Breast epithelium (tissue), 4 donors: ENCODE measurements at places on chromosomes 11 and 22.

DNA sequence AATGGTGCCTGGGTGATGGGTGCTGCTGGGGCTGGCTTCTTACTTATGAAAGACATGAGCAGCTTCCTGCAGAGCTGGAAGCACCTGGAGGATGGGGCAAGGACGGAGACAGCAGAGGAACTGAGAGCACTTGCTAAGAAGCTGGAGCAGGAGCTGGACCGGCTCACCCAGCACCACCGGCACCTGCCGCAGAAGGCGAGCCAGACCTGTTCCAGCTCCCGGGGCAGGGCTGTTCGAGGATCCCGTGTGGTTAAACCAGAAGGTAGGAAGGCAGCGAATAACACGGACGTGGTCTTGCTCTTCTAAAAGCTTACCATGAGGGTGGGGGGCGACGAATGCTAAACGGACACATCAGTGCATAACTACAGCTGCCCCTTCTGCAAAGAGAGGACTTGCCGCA lies 9.3 kb downstream of the APOL5 start:
- no peak for DNase-seq

GRCh38 chr11:17687946-17688670 lies 31.3 kb upstream of the MYOD1 start:
- DNase-seq: no peak

GRCh38 chr22:46150034-46150654 lies at the start of gene PPARA:
Gene PPARA (plus strand): TSS chr22:46150526. CDS start chr22:46198384, 47,858 bp downstream.
- peak; percentile 78 for DNase-seq

GRCh38 chr11:1205987-1206331 lies 16.9 kb upstream of the MUC5B start:
- peak; percentile 40 for DNase-seq

DNA sequence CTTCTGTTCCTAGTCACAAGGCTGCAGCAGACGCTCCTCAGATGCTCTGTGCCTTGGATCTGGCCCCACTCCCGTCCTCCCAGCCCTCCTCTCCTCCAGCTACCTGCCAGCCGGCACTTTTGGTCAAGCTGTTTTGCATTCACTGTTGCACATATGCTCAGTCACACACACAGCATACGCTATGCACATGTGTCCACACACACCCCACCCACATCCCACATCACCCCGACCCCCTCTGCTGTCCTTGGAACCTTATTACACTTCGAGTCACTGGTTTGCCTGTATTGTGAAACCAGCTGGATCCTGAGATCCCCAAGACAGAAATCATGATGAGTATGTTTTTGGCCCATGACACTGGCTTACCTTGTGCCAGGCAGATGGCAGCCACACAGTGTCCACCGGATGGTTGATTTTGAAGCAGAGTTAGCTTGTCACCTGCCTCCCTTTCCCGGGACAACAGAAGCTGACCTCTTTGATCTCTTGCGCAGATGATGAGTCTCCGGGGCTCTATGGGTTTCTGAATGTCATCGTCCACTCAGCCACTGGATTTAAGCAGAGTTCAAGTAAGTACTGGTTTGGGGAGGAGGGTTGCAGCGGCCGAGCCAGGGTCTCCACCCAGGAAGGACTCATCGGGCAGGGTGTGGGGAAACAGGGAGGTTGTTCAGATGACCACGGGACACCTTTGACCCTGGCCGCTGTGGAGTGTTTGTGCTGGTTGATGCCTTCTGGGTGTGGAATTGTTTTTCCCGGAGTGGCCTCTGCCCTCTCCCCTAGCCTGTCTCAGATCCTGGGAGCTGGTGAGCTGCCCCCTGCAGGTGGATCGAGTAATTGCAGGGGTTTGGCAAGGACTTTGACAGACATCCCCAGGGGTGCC lies 109.8 kb downstream of the BCR start:
- no peak for DNase-seq

- no peak for DNase-seq
Measured at GRCh38 chr11:64413417-64413816, 54.5 kb downstream of the RPS6KA4 start.

DNA sequence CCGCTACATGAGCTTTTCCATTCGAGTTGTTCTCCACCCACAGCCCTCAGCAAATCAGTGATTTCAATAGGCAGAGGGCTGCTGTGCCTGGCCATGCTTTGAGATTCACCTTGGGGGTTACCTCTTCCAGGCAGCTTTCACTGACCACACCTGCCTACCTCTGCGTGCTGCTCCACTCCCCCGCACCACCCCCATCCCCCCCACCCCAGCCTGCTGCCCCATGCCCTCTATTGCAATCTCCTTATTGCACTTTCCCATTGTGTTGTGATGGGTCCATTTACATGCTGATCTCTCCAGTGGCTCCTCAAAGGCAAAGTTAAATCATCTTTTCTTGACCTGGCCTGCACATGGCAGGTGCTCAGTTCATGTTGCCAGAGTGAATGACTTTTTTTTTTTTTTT lies 18.0 kb upstream of the POLA2 start:
- DNase-seq: no peak

GRCh38 chr11:117691516-117691915 lies 105.5 kb downstream of the DSCAML1 start:
- DNase-seq: no peak

DNA sequence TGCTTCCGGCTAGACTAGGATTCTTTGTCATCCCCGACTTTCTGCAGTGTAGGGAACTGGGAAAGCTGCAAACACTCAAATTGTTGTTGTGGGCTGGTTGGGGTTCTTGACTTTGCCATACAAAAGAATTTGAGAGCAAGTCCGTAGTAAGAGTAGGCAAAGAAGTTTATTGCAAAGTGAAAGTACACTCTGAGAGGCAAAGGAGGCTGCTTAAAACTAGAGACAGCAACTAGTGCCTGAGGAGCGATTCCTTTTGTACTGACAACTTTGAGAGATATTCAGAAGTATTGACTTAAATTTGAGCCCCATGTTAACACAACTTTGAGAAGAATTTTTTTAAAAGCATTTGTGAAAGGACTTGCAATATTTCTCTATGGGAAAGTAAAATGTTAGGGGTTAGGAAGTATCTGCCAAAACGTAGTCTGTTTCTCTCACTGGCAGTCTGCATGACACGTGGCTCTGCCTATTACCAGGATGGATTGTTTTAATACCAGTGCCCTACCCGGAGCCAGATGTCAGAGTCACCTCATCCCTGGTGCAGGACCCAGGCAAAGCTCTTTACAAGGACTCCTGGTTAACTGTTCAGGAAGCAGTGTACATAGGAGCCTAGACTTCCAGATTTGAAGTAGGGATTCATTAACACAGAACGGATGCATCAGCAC lies 85.0 kb upstream of the CLPB start:
- no peak for DNase-seq

GRCh38 chr11:65279741-65280440 lies 18.1 kb downstream of the POLA2 start:
- DNase-seq: no peak

DNA sequence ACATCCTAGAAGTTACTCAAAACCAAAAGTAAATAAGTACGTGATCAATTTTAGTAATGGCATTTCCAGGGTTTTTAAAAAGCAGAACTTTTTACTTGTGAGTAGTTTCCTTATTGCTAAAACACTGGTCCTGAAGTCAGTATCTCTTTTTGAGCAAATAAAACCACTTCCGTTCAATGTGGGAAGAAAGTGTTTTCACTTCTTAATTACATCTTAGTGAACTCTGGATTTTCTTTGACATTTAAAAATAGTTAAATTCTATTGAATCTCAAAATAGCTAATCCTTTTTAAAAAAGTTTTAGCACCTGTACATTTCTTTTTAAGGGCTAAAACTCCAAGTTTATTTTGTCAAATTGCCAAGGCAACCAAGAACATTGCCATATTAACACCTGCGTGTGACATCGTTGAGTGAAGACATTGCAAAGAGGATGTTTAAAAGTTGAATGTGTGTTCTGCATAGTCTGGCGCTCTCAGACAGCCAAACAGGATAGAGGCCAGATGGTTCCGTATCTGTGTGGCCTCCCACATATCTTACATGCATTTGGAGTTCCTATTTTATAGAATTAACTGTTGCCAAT lies 17.2 kb upstream of the OR5B21 start:
- DNase-seq: no peak

DNA sequence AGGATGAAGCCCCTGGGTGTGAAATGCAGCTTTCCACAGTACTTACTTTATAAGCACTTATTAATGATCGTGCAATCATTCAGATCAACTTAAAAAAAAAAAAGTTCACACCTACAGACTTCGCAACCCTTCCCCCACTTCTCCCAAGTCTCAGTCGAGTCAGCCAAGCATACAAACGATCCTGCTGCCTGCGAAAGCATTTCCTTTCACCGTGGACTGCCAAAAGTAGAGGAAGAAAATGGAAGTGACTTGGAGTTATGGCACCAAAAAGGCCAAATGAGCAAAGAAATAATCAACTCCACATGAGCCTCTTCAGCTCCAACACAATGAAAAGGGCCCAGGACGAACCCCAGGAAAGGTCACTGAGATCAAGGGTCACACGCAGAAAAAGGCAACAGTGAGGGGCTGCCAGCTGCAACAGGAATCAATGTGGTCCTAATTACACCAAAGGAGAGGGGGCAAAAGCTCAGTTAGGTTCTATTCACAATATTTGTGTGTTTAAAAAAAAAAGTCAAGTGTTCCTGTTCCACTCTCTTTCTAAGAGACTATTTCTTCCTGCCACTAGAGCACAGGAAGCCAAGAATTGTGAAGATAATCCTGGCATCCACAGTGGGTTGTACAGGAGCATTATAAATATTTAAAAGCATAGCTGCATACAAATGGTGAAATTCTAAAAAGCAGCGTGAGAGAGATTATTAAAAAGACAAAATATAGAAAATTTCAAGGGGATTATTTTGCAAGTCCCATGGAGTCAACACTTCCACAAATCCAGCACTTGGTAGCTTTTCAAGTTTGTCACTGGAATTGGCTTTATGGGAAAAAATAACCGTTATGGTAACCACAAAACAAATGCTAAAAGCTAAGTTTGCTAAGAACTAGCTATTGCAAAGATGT lies 28.4 kb downstream of the CDON start:
- DNase-seq: no peak

DNA sequence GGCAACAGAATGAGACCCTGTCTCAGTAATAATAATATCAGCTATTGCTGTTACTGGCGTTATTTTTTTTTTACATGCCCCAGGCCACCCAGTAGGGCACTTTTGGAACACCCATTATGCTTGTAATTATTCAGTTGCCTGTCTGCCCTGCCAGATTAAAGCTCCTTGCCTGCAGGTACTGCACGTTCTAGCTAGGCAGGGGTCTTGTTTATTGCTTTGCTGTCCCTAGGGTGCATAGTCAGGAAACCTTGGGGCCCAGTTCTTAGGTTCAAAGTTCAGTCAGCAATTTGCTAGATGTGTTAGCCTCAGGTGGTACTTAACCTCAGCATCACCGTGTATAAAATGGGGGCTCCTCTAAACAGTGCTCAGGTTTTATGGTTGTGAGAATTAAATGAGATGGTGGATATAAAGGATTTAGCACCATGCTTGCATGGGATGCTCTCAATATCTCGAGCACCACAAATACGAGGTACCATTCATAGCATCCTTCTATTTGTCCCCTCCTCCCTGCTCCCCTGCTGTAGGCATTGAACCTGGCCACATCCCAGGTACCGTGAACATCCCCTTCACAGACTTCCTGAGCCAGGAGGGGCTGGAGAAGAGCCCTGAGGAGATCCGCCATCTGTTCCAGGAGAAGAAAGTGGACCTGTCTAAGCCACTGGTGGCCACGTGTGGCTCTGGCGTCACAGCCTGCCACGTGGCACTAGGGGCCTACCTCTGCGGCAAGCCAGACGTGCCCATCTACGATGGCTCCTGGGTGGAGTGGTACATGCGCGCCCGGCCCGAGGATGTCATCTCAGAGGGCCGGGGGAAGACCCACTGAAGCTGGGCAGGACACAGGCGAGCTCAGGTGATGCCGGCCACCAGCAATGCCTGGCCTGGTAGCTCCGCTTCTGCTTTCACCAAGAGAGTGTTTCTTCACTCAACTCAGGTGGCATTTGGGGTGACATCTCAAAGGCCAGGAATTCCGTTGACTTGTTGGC lies 9.4 kb downstream of the MPST start:
- DNase-seq: no peak

DNA sequence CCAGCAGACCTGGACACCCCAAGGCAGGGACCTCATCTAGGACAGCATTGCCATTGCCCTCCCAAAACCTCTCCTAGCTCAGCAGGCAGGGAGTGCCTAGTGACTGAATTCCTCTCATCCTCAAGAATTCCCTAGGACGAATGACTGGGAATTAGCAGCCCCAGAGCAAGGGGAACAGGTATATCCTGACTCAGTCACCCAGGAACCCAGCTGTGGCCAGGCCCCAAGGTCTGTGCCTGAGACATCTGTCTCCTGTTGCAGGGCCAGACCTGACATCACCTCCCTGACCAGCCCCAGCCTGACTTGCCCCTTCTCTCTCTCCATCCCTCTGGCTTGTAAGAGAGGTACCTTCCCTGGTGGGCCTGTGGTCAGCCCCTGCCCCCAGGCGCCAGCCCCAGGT lies 39.0 kb upstream of the SUSD2 start:
- no peak for DNase-seq

- DNase-seq: no peak
Measured at GRCh38 chr11:132719684-132720083, 812.6 kb downstream of the OPCML start.

DNA sequence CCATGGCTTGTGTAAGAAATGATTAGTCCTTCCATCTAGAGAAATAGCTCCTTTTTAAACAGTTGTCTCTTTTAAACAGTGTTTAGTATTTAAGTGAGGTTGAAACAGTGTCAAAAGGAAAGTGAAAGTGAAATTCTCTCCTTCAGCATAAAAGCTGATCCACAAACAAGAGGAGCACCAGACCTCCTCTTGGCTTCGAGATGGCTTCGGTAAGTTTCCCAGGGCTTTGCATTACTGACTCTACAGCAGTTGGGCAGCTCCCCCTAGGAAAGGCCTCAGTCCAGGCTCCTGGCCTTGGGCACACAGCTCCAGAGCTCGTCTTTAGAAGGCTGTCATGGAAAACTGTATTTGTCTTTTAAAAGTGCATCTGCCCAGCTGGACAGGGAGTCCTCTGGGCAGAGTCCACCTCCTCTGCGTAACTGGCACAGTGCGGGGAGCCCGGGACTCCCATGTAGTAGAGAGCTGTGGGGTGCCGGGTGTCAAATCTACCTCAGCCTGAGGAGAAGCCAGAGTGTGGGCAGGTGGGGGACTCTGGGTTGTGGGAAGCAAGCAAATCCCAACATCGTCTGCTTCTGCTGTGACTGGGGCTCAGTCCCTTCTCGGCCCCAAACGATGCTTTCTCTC lies at the start of gene PLAAT4:
PLAAT4 (plus strand) TSS at position 140 of the 624 bp plus-strand sequence; CDS start at position 201, 61 bp downstream.
- DNase-seq: no peak
